Activated T-helper 1 cell treated with anti-CD3 and anti-CD28 coated beads, Interleukin-2, amount 50 U/mL, for 16 hours (primary cell): ENCODE measurements at places on chromosomes 6 and 20.

GRCh38 chr6:21064756-21065340 is 528.7 kb upstream of the SOX4 start:
- no peak for DNase-seq

DNA sequence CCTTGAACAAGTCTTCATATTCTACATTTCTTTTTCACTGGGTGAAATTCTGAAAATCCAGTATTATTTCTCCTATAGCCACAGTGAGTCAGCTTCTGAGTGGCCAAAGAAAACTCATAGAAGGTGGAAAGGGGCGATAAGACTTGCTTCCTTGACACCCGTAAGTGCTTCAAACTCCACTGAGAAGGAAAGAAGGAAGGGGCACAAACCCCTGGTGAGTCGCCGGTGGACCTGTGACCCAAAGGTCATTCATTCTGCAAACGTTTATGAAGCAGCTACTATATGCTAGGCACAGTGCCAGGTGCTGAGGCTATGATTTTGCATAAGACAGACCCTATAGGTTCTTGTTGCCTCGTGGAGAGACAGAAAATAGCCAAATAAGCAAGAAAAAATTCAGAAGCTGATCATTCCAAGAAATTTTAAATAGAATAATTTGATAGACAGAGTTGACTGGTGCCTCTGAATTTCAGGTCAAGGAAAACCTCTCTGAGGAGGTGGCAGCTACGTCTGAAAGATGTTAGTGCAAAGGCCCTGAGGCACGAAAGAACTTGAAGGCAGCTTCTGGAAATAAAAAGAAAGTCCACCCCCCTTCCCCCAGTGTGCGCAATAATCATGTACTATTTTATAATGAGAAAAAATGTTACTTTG is 118.2 kb downstream of the CD24 start:
- no peak for DNase-seq

- DNase-seq: no peak
Measured at GRCh38 chr20:35638751-35639150, 23.1 kb downstream of the SPAG4 start.

DNA sequence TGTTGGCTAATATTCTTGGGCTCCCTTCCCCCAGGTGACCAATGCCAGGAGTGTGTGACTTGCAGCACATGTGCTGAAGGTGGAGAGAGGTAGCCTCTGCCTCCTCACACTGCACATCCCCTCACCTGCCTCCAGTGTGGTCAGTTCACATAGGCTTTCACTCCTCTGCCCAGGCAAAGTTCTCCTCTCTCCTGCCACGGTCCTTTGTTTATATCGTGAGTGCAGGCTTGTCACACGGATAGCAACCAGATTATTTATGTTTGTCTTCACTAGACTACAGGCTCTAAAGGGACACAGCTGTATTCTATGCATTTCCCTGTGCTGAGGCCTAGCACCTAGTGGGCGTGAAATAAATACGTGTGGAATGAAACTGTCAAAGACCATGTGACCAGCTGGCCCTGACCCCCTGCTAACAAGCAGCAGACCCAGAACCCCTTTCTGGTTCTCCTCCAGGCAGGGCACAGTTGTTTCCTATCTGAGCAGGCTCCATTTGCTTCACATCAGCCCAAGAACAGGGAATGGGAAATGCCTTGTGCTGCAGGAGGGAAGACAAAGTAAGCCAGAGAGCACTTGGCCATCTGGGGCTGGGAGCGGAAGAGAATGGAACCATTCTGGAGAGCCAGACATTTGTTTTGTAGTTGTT is 42.3 kb downstream of the UNC5CL start:
- DNase-seq: no peak

DNA sequence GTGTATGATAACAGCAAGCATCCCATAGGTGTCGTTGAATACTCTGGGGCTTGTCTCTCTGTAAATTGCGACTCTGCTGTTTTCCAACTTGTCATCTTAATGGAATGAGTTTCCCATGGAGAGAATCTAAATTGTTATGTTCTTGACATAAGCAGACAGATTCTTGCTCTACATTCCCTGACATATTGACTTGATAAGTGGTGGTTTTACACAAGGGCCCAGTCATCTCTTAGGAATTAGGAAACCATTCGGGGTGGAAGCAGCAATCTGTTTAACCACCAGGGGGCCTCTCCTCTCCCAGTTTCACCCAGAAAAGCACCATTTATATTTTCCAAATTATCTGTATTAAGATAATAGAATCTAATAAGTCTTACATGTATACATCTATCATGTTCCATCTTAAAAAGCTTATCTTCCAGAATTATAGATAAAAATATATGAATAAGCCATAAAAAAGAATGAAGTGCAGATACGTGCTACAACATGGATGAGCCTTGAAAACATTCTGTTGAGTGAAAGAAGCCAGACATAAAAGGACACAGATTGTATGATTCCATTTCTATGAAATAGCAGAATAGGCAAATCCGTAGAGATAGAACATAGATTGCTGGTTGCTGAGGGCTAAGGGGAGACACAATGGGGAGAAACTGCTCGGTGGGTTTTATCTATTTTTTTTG is 23.1 kb upstream of the MROH8 start:
- no peak for DNase-seq

GRCh38 chr6:98695091-98695801 is 139.1 kb upstream of the POU3F2 start:
- DNase-seq: no peak
